Upper lobe of right lung (tissue), 1 donor: ENCODE measurements at places on chromosomes 5 and 9.

DNA sequence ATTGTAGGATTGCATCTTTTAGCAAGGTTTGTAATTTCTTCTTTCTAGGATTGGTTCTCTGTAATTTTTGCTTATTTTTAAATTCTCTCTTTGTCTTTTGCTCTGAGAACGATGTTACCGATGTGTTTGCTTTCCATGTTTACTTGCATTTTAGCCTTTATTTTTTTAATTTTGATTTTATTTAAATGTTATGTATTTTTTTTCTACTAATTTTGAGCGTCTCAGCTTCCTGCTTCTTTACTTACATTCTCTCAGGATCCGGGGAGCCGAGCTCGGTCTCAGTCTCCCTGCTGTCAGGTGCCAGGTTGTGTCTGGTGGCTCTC lies 20.9 kb downstream of the ANXA2R start:
- no peak for DNase-seq

DNA sequence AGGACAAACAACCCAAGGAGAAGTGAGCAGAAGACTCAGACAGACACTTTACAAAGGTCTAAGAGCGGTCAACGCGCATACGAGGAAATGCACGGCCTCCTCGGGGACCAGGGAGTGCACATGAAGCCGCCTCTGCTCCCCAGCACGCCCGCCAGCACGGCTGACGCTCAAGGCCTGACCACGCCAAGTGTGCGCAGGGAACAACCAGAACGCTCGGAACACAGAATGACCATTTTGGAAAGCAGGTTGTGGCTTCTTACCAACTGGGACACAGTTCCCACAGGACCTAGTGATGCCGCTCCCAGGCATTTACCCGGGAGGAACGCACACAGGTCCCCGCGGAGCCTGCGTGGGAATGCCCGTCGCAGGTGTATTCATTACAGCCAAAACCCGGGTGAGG lies 191.5 kb upstream of the PPP1R26 start:
- DNase-seq = no peak

GRCh38 chr9:89448381-89448780 lies 49.5 kb downstream of the SEMA4D start:
- no peak for DNase-seq

- no peak for DNase-seq
These were observed 32.8 kb upstream of the MED10 start for GRCh38 chr5:6411141-6411540.

DNA sequence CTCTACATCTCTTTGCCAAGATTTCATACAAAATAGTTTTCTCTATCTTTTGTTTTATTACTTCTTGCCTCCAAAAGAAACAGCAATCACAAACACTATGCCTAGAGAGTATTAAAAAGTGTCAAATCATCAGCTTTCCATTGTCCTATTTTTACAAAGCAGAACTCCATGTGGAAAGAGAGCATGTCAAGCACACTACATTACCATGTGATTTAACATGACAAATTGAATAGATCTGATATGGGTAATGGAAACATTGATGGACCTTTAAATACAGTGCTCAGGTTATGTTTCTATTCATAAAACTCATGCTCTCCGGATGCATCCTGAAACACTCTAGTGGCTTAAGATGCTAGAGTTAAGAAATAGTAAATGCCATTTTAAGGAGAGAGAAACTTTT lies 791.4 kb upstream of the CTNND2 start:
- no peak for DNase-seq

DNA sequence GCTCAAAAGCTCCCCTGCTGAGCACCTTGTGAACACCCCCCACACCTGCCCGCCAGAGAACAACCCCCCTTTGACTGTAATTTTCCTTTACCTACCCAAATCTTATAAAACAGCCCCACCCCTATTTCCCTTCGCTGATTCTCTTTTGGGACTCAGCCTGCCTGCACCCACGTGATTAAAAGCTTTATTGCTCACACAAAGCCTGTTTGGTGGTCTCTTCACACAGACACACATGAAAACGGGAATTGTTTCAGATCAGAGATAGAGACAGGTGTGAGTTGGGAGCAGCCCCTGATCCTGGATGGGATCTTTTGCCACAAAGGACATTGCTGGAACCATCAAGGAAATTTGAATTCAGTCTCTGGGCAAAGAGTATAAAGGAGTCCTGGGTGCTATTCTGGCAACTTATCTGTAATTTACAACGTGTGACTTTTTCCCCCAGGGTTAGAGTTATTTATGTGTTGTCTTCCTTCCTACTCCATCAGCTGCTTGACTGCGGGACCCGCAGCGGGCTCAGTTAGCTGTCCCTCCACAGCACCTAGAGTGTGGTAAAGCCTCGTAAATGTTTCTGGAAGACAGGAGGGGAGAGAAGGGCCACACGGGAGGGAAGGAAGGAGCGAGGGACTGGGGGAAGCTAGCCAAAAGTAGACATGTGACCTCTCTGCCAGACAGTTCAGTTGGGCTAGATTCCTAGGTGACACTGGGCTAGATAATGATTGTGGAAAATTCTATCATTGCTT lies 437.0 kb downstream of the ZNF608 start:
- no peak for DNase-seq
